ENCODE measurements at places on chromosomes 3 and 15. TPM values are rescaled to one million over a fixed set of nuclear protein-coding genes. Genes with fewer than 3 reads are reported as not detected.

DNA sequence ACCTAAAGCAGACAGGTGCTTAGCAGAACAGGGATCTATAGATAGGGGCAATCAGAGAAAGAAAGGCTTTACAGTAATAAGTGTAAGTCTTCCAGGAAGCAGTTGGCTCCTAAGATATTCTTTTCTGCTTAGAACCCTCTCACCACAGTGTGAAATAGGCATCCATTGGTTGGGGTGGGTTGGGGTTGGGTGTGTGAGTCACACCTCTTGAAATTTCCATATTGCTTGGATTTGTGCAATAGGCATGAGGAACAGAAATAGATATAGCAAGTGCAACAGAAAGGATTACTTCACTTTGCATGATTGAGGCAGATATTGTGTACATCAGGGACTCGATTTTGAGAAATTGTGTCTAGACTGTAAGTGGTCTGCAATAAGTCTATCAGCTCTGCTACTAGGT lies 200.1 kb upstream of the GAP43 start:
- DNase-seq, result no peak

DNA sequence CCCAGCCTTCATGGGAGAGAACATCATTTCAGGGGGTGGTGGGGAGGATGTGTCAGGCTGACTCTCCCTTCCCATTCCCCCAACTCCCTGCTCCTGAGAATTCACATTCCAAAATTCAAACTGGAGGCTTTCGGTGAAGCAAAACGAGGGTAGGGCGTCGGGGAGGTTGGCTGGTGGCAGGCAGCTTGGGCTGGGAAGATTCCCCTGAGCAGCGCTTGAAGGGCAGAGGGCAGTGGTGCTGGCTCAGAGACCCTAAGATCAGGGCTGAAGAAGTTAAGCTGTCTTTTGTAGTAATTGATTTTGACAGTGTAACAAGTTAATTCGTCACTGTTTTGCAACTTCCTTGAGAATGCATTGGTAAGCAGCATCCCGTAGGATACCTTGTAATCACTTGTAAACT lies 187.8 kb downstream of the RAB11A start:
- no peak for DNase-seq

DNA sequence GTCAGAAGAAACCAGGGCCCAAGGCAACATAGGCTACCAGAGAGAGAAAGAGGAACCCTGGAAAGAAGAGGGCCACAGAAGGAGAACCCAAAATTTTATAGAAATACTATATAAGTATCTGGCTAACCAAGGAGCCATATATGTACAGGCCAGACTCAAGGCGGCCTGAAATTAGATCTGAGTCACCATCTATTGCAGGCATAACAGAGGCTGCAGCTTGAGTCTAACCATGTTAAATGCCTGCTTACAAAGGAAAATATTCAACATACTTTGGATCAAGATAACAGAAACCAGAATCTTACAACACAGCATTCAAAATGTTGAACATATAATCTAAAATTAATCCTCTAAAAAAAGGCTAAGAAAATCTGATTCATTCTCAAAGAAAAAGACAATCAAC lies 23.1 kb downstream of the IGSF11 start:
- no peak for DNase-seq

- no peak for DNase-seq
These were observed 688 bp downstream of the XPC start for GRCh38 chr3:14177580-14178246.

DNA sequence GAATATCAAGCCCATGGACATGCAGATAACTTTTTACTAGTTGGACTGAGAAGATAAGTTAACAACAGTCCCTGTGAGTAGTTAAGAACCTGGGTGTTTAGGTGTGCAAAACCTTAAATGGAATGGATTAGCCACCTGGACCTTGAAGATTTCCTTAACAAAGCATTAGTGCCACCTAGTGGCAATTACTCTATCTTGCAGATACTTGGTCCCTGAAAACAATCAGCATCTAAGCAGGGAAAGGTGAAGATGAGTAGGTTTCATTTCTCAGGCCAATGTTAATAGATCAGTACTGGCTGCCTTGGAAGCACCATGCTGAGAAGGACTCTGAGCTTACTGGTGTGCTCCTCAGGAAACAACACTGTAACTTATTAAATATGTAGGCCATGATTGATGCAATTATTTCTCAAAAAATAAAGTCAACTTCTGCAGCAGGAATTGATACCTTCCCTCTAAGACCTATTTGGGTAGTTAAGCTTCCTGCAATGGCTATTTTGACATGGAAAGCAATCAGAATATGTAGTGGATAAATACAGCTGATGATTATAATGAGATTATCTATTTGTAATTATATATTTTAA lies 329.4 kb downstream of the TBC1D5 start:
- peak; percentile 67 for DNase-seq

The NDN gene
- not detected for total RNA-seq

The NAA80 gene
- 33.8 TPM for total RNA-seq

The ROBO2 gene
- not detected for total RNA-seq

DNA sequence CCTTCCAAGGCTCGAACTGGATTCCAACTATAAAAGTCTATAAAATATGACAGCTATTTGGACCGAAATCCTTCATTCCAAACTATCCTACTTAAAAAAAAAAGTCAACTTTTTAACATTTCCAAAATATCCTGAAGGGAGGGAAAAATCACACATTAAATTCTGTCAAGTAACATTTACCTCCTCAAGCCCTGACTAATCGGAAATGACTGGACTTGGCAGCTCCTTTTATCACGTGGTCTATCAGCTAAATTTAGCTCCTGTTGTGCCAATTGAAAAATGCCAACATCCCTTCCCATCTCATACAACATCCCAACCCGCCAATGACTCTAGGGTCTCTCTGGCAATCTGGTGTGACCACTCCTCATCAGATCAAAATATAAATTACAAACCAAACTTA lies 297.9 kb downstream of the FHIT start:
- DNase-seq, result no peak

- no peak for DNase-seq
These were observed 35.8 kb downstream of the IQGAP1 start for GRCh38 chr15:90423801-90424319.

The IFT80 gene
- total RNA-seq, result 47.0 TPM

DNA sequence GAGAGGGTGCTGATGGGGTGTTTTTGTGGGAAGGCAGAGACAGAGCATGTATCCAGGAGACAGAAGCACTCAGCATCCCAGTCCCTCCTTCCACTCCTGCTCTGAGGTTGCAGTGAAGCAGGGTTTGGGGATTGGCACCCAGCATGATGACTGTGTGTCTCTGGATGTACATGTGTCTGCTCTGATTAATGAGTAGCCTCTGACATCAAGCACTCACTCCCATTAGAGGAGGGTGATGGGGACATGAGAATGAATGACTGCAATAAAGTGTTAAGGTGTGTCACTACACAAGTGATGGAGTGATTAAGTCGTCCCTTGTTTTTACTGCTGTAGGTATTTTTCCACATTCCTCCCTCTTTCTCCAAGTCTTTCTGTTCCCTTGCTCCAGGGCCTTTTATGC lies 9.6 kb upstream of the MYZAP start:
- no peak for DNase-seq

DNA sequence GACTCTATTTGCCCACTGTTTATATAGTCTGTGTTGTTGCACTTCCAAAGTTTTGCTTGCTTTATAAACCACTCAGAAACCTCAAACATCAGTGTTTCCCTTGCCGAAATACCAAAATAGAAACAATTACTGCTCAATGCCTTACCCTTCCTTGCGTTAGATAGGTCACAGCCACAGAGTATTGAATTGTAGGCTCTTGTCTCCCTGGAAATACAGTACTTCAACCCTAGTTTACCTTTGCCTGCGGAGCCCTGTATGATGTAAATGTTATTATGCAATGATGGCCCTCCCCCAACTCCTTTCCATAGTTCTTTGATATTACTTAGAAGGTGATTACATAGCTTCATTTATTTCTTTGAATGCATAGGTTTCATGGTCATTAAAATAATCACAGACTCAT lies 44.2 kb downstream of the SOX2 start:
- no peak for DNase-seq

The ACAN gene
- not detected for total RNA-seq

The NXPE3 gene
- total RNA-seq, result 18.9 TPM

- no peak for DNase-seq
These were observed 662 bp downstream of the TMEM108 start for GRCh38 chr3:133038731-133039375.

- DNase-seq, result no peak
These were observed 27.6 kb downstream of the SORD start for GRCh38 chr15:45050587-45050986.

DNA sequence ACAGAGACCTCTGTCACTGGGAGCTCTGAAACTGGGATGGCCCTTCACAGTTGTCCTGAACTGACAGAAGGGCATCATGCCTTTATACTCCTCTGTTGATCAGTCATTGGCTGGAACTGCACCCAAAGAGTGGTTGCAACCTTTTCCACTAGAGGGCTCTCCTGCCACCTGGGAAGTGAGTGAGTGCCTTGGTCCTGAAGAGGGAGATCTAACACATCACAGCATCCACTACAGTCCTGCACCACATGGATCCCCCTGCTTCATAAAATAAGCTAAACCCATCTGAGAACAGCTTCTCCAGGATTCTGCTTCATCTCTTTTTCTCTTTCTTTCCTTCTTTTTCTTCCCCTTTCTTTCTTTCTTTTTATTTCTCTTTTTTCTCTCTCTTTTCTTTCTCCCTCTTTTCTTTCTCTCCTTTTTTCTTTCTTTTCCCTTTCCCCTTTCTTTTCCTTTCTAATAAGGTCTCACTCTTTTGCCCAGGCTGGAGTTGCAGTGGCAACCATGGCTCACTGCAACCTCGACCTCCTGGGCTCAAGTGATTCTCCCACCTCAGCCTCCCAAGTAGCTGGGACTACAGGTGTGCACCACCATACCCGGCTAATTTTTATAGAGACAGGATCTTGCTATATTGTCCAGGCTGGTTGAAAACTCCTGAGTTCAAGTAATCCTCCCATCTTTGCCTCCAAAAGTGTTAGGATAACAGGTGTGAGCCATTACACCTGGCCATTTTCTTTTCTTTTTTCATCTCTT lies 42.8 kb upstream of the RAF1 start:
- DNase-seq, result peak; percentile 67

DNA sequence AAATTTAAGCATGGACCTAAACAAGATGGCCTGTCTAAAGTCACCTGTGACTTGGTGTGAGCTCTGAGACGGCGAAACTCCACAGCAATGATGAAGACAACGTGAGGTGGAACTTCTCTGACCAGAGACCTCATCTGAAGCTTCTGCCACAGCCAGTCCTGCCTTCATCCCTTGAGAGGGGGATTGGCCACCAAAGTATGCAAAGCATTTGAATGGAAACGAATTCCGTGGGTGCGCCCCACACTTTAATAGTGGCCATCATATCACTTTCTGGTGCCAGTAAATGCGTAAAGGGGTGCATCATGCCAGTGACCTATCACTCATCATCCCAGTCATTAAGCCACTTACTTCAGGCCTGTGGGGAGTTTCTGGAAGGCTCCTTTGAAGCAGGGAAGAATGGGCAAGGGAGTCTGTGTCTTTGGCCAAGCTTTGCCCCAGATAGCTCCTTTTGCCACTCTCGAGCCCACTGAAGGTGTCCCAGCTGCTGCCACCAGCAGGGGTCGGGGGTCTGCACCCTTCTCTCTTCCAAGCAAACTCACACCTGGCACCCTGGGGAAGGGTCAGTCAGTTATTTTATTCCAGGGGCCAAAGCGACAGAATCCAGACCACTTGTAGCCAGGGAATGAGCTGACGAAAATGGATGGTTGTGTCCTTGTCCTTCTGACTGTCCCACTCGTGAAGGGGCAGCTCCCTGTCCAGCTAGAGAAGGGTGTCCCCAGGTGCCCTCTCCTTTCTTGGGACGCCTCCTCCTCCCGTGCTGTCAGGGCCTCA lies 17.7 kb downstream of the MUC20 start:
- DNase-seq, result no peak

The SGO1 gene
- total RNA-seq, result 6.7 TPM

DNA sequence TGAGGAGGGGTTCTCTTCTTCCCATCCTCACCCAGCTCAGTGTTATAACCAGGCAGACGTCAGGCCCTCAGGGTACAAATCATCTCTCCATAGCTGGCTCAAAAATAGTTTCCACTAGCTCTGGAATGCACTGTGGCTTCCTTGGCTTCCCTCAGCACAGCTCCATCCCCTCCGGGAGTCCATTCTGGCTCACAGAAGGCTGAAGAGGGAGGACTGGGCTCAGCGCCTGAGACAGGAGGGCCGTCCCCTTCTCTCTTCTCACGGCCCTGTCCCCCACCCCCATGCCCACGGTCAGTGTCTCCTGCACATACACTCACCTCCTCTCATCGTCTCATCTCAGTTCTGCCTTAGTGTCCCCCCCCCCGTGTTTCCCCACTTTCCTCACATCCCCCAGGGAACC lies 50.1 kb downstream of the UMPS start:
- no peak for DNase-seq

DNA sequence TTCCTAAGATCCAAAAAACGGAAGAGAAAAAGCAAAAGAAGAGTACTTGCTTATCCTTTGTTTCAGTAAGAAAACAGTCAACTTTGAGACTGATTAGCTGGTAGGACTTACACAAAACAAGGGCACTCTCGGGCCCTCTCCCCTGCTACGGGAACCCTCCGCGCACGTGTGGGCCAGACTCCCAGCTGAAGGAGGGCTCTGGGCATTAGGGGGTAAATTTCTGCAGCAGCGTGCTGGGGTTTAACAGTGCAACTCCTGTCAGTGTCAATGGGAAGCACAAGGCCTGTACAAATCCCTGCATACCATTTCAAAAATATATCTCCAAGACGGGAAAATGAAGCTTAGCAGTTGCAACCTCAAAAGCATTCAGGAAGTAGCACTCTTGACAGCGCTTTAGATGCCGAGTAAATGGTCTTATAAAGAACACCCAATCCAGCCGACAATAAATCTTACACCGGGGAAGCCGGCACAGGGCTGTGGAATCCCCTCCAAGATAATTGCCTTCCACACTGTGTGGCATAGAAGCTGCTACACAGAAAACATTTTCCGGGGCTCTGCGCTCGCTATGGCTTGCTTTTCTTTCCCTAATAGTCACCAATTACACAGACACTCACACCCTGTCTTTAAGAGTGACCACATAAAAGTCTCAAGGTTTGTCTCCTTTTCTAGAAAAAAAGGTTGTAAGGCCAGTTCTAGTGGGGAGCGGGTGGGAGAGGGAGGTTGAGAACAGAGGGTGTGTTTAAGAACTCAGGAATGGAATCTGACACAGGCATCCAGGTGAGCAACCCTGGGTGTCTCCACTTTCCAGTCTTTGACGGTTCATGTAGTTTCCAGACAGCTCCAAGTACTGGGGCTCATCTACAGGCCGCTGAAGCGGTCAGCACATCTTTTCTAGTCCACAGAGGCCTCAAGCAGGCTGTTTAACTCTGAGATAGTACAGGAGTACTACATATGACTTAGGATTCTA lies 512.7 kb downstream of the FOXP1 start:
- DNase-seq, result no peak
